ENCODE measurements at places on chromosomes 6 and 20. TPM values are rescaled to one million over a fixed set of nuclear protein-coding genes. Genes with fewer than 3 reads are reported as not detected.

GRCh38 chr6:165059032-165059431 is 250.4 kb downstream of the C6orf118 start:
- no peak for DNase-seq

- DNase-seq: no peak
Measured at GRCh38 chr6:21501815-21502214, 91.7 kb upstream of the SOX4 start.

DNA sequence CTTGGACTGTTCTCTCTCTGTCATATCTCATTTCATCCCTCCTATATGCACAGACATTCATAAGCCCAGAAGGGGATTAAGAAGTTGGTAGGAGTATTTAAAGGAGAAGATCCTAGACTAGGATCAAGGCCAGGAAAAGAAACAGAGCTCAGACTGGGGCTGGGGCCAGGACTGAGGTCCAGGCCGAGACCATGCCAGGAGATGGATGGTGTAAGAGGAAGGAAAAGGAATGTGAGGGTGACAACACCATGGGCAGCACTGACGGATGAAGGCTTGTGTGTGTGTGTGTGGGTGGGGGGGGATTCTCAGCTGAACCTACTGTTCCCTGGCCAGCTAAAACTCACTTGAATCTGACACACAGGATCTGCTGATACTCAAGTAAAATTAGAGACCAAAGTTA is 182.1 kb downstream of the KIF6 start:
- DNase-seq: peak; percentile 39

GRCh38 chr6:21992178-21992967 is 304.5 kb downstream of the PRL start:
- DNase-seq: no peak

GRCh38 chr6:133431031-133431430 is 189.9 kb downstream of the EYA4 start:
- DNase-seq: no peak

Gene BMP2
- total RNA-seq: 21.0 TPM

Gene PREP
- 33.9 TPM for total RNA-seq

Gene TIAM2
- 8.2 TPM for total RNA-seq

Gene RPL10A
- total RNA-seq: 2,467 TPM

Gene SLC17A3
- not detected for total RNA-seq

All from lower leg skin (tissue), 4 donors.